ENCODE measurements at places on chromosomes 7 and 10. TPM values are rescaled to one million over a fixed set of nuclear protein-coding genes. Genes with fewer than 3 reads are reported as not detected.

The MNX1 gene
- not detected for total RNA-seq

The CTTNBP2 gene
- total RNA-seq = not detected

The CALHM3 gene
- 0.63 TPM for total RNA-seq

The CFAP70 gene
- 0.57 TPM for total RNA-seq

The TMEM140 gene
- total RNA-seq = 12.6 TPM

GRCh38 chr7:24936121-24936824, 43.7 kb downstream of the OSBPL3 start:
- peaks cover 51% of the 10 kb centered on the region for H3K36me3 ChIP-seq
- H3K4me3 ChIP-seq = no peak overlapping the region
- peaks cover 34% of the 10 kb centered on the region for H3K4me1 ChIP-seq
- no peaks in the 10 kb centered on the region for H3K27me3 ChIP-seq

DNA sequence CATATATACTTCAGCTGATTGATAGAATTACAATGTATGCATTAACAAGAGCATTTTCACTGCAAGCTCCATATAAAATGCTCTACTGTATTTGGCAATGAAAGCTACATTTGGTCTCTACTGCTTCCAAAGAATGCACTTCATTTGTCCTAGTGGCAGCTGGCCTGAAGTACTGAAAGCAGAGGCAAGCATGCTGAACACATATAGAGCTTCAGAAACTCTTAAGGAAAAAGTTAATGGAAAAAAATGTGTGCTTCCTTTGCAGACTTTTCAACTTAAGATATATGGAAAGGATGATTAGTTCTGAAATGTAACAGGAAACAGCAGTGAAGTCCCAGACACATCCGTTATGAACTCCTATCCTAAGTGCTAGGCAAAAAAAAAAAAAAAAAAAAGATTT, 537.1 kb upstream of the POM121L12 start:
- H3K4me1 ChIP-seq = no peaks in the 10 kb centered on the region
- H3K4me3 ChIP-seq = no peak overlapping the region
- H3K27ac ChIP-seq = no peak overlapping the region
- no peaks in the 10 kb centered on the region for H3K36me3 ChIP-seq
- no peak for DNase-seq

- H3K27ac ChIP-seq = no peak overlapping the region
- H3K36me3 ChIP-seq = no peaks in the 10 kb centered on the region
- H3K4me3 ChIP-seq = no peak overlapping the region
- no peaks in the 10 kb centered on the region for H3K4me1 ChIP-seq
- DNase-seq = no peak
These were observed 276.6 kb upstream of the GALNT17 start for GRCh38 chr7:70855373-70855772.

DNA sequence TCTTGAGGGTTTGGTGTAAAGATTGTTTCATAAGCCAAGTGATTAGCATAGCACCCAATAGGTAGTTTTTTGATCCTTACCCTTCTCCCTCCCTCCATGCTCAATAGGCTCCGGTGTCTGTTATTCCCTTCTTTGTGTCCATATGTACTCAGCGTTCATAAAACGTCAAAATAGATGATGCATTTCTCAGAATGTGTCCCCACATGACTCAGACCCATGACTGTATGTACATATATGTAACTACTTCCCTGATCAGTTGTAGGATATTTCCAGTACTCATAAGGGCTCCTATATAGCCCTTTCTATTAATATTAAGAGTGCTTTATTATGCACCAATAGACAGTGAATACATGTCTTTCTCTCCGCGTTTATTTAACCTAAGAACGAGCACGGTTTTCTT, 466.9 kb downstream of the KIF20B start:
- H3K27ac ChIP-seq = no peak overlapping the region
- no peaks in the 10 kb centered on the region for H3K4me1 ChIP-seq
- no peak overlapping the region for H3K4me3 ChIP-seq
- H3K36me3 ChIP-seq = no peaks in the 10 kb centered on the region
- H3K27me3 ChIP-seq = no peaks in the 10 kb centered on the region

DNA sequence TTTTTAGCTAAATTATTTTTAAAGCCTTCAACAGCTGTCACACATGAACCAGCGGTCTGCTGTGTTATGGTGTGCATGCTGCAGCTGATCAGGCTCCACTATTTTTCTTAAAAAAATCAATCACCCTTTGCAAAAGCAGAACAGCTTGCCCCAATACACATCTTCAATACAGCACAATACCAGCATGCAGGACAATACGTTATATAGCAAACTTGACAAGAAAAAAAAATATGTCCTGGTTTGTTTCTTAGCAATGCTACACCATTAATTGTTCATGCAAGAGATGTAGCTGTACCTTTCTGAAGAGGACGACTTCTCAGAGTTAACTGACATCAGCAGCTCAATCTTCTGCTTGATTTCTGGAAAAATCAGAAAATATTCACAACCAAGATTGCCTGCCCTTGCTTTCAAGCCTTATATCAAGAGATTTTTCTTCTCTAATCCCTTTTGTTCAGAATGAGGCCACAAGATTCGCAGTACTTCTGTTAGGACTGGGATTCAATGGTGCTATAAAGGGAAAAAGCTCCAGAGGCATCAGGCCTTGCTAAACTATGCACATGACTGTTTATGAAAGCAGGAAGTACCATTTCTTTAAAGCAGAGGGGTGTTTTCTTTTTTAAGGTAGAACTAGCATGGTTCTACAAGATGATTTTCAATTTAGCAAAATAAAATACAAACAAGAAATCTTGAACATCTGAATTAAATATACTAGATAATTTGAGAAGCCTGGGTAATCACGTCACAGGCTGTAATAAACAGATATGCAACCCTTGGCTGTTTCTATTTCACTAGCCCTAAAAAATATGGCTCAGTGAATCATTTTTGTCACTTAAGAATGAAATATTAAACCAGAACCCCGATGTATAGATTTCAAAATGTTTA, 120.0 kb downstream of the SRPK2 start:
- H3K36me3 ChIP-seq = no peaks in the 10 kb centered on the region
- peak overlapping the region; percentile 73 for H3K4me3 ChIP-seq
- peaks cover 23% of the 10 kb centered on the region for H3K4me1 ChIP-seq

GRCh38 chr7:95840953-95841950, 68.9 kb downstream of the DYNC1I1 start:
- no peaks in the 10 kb centered on the region for H3K36me3 ChIP-seq
- no peak overlapping the region for H3K4me3 ChIP-seq
- H3K4me1 ChIP-seq = no peaks in the 10 kb centered on the region
- H3K27ac ChIP-seq = no peak overlapping the region
- no peaks in the 10 kb centered on the region for H3K27me3 ChIP-seq

DNA sequence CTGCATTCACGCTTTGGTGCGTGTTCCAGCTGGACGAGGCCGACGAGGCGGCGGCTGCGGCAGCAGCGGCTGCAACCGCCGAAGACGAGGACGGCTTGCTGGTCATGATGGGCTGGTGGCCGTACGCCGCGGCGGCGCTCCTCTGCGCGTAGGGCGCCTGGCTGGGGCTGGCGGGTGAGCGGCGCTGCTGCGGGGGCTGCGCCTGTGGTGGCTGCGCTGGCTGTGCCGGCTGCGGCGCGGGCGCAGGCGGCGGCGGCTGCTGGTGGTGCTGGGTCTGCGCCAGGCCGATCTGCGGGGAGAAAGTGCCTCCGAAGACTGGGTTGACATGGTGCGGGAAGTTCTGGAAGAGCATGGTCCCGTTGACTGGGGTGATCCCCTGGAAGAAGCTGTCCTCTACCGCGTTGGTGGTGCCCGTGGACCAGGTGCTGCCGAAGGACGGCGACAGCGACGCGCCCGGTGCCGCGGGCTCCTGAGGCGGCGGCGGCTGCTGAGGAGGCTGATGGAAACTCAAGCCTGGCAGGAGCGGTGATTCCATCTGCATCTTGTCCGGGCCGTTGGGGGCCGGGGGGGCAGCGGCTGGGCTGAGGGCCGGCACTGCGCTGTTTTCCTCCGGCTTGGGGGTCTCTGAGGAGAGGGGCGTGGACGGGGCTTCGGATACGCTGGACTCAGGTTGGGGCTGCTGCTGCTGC, 51.1 kb downstream of the CPEB3 start:
- no peak overlapping the region for H3K27ac ChIP-seq
- peak; percentile 34 for DNase-seq
- peaks cover 4% of the 10 kb centered on the region for H3K27me3 ChIP-seq
- H3K4me1 ChIP-seq = peaks cover 27% of the 10 kb centered on the region
- peaks cover 19% of the 10 kb centered on the region for H3K36me3 ChIP-seq
- peak overlapping the region; percentile 87 for H3K4me3 ChIP-seq

DNA sequence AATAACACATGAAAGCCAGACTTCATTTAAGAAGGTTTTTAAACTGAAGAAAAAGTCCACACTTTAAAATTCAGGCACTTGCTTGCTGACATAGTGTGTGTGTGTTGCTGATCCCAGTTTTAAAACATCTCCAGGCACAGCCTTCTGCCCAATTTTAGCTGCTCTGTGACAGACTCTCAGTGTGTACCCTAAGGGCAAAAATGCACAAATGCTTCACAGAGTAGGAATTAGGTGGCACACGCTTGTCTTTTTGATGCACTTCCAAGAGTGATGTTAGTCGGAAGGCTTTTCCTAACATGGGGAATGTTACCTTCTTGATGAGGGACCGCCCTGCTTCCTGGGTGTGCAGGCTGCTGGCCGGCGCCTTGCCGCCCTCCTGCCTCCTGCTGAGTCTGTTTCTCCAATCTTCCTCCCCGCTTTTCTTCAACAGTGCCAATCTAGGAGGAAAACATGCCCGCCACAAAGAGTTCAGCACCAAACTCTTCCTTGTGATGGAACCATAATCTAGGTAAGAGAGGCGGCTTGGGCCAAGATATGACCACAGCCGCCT, 122.3 kb downstream of the SVIL start:
- H3K4me3 ChIP-seq = no peak overlapping the region
- no peak overlapping the region for H3K27ac ChIP-seq
- H3K27me3 ChIP-seq = no peaks in the 10 kb centered on the region
- no peak for DNase-seq
- no peaks in the 10 kb centered on the region for H3K36me3 ChIP-seq

GRCh38 chr7:99955247-99955646, 20.6 kb downstream of the AZGP1 start:
- H3K4me3 ChIP-seq = no peak overlapping the region
- peaks cover 4% of the 10 kb centered on the region for H3K4me1 ChIP-seq
- no peaks in the 10 kb centered on the region for H3K36me3 ChIP-seq
- H3K27ac ChIP-seq = no peak overlapping the region
- DNase-seq = no peak

DNA sequence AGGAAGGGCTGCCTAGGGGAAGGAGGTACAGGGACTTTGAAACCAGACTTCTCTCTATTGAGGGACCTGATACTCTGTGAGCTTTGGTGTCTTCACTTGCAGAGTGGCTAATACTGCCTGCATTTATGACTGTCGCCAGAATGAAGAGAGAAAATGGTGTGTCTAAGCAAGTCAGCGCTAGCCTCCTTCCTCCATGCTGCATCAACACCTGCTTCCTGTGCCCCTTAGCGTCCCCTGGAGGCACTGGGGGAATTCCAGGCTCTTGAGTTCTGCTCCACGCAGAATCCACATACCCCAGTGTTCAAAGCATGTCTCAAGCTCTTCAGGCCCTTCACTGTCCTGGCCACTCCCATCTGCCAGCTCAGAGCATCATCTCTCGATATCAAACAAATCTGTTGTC, 140.5 kb downstream of the PKD1L1 start:
- H3K27ac ChIP-seq = no peak overlapping the region
- peaks cover 3% of the 10 kb centered on the region for H3K27me3 ChIP-seq
- H3K4me3 ChIP-seq = no peak overlapping the region
- no peak for DNase-seq
- H3K4me1 ChIP-seq = no peaks in the 10 kb centered on the region

DNA sequence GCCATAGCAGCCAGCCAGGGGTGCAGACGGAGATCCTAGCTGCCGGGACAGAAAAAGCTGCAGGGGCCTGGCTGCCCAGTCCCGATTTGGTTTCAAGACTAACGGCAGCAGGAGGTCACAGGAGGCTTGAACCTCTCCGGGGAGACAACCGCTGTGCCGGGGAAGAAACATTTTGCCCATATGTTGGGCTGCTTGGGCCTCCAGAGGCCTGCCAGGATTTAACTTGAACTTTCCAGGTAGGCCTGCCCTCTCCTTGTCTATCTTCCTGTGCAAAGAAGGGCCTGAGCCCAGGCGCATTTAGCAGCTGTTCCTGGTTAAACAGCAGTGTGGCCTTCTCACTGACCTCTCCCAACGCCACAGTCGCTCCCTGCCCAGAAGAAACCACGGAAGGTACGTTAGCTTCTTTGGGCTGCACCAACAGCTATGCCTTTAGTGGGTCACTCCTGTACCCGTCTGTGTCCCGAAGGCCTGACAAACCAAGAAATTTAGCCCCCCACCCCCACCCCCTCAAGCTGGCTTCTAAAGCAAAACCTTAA, 17.1 kb upstream of the PTF1A start:
- no peaks in the 10 kb centered on the region for H3K4me1 ChIP-seq
- H3K36me3 ChIP-seq = no peaks in the 10 kb centered on the region
- H3K27ac ChIP-seq = no peak overlapping the region
- no peak overlapping the region for H3K4me3 ChIP-seq
- peaks cover 62% of the 10 kb centered on the region for H3K27me3 ChIP-seq

GRCh38 chr7:66301249-66301648, 96.1 kb downstream of the TPST1 start:
- peaks cover 3% of the 10 kb centered on the region for H3K36me3 ChIP-seq
- H3K27me3 ChIP-seq = no peaks in the 10 kb centered on the region
- H3K27ac ChIP-seq = no peak overlapping the region
- no peaks in the 10 kb centered on the region for H3K4me1 ChIP-seq
- DNase-seq = no peak

GRCh38 chr10:86439544-86439943, 72.9 kb upstream of the GRID1 start:
- H3K27ac ChIP-seq = peak overlapping the region; percentile 79
- peaks cover 74% of the 10 kb centered on the region for H3K36me3 ChIP-seq
- H3K4me3 ChIP-seq = no peak overlapping the region
- no peak for DNase-seq

GRCh38 chr7:45687721-45688120, 113.6 kb downstream of the ADCY1 start:
- DNase-seq = no peak
- no peaks in the 10 kb centered on the region for H3K36me3 ChIP-seq
- no peak overlapping the region for H3K27ac ChIP-seq
- H3K27me3 ChIP-seq = no peaks in the 10 kb centered on the region

GRCh38 chr7:16563281-16564022, 36.8 kb downstream of the LRRC72 start:
- DNase-seq = no peak
- H3K4me1 ChIP-seq = peaks cover 21% of the 10 kb centered on the region
- peak overlapping the region; percentile 66 for H3K27ac ChIP-seq
- peak overlapping the region; percentile 58 for H3K4me3 ChIP-seq

Data from activated CD8-positive, alpha-beta T cell treated with anti-CD3 and anti-CD28 coated beads, Interleukin-2, amount 10 ng/mL, durations not matched to agents 7 days and 5 days (primary cell).